ENCODE measurements at places on chromosomes 1 and 21.

DNA sequence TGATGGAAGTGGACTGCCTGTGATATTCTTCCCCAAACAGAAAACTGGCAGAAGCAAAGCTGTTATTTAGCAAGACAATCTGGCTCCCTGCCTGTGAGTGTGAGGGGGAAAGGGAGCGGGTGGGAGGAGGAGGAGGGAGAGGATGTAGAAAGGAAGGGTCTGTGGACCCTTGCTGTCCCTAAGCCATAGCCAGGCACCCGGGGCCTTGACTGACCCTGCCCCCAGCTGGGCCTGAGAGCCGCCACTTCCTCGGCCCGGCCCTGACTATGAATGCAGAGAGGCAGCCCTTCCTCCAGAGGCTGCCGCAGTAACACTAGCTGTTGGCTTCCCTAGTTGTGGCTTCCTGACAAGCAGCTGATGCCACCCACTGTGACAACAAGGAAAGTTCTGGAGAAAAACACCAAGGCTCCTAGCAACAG is 13.9 kb downstream of the PLA2G2F start:
- no peak for DNase-seq

DNA sequence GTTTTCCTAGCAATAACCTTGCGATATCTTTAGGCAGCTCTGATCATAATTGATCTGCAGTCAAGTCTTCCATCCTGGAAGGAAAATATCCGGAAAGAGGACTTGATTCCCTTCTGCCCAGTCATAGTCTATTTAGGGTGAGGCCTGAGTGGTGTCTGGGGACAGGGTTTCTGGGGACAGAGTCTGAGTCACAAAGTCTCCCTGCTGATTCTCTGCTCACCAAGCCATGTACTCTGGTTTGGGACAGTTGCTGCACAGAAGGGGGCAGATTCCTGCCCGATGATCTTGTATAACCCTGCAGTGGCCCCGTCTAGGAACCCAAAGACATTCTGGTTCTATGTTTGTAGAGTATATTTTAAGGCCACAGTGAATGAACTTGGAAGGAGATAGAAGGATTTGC is 178.8 kb downstream of the KCNJ6 start:
- DNase-seq: no peak

GRCh38 chr1:204990059-204990664 is 52.9 kb upstream of the CNTN2 start:
- DNase-seq: no peak

DNA sequence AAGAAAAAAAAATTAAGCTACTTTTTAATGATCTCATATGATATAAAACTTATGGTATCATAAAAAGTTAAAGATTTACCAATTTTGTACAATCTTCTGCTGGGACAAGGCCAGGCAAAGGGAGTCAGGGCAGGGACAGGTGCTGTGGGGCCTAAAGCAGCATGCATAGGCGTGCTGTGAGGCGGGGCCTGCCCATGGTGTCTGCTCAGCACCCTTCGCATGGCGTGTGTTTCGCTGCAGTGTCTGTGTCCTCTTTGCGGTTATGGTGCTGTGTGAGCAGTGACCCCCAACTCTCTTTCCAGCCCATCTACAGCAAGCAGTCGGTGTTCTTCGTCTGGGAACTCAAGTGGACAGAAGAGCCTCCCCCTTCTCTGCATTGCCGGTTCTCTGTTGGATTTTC is 13.4 kb upstream of the PWP2 start:
- no peak for DNase-seq

DNA sequence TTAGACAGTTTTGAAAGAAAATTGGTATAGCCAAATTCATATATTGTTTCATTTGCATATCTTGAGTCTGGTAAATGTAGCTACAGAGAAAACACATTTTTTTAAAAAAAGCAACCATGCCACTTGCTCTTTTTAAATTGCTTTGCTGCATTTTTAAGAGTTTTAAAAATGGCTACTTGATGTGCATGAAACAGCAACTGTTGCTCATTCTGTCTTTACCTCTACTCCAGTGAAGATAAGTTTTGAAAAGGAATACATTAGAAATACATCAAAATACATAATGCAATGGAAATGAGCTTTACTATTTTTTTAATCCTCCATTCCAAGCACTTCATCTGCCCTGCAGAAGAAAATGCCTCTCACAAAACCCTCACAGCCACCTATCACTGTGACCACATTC is 95.5 kb downstream of the IFI44 start:
- no peak for DNase-seq

DNA sequence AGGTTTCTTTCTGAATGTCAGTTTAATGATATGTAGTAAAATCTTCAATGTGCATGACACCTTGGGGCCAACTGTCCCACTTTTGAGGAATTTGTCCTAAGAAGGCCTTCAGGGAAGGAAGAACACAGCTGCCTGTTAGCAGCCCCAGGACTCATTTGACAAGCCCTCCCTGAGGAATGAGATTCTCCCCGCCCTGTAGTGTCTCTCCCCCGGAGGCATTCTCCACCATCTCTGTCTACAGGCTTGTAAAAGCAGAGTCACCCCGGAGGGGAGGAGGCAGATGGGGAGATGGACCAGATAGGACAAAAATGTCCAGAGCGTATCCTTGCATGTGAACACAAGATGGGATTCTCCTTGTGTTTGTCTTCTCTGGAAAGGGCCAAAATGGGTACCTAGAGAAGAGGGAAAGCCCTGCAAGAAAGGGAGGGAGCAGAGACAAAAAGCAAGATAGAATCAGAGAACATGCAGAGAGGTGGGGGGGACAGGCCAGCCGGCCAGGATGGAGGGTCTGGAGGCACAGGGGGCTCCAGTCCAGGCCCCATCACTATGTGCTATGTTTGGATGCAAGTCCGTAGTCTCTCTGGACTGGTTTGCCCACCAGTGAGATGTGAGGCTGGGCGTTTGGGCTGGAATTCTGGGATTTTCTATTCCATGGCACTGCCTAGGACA is 12.0 kb upstream of the WNT3A start:
- no peak for DNase-seq

- DNase-seq: no peak
Measured at GRCh38 chr1:113881661-113882060, 5.7 kb downstream of the BCL2L15 start.

- no peak for DNase-seq
Measured at GRCh38 chr1:115332813-115333608, 5.0 kb downstream of the NGF start.

- DNase-seq: no peak
Measured at GRCh38 chr21:24225431-24225830, 1381.8 kb downstream of the MRPL39 start.

DNA sequence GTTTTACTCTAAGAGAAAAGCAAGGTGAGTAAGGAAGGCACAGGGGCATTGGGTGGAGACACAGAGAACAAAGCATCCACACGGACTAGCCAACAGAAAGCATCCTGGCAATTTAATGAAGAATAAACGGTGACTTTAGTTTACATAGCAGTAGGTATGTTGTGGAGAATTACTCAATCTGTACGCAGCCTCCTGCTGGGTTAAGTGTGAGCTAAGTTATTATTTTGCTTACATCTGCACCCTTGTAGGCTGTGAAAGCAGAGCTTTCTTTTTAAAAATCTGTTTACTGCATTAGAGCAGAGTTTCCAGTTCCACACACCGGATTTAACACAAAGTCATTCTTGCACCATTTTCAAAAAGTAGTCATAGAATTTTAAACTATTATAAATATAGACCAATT is 144.5 kb downstream of the AKT3 start:
- DNase-seq: no peak

DNA sequence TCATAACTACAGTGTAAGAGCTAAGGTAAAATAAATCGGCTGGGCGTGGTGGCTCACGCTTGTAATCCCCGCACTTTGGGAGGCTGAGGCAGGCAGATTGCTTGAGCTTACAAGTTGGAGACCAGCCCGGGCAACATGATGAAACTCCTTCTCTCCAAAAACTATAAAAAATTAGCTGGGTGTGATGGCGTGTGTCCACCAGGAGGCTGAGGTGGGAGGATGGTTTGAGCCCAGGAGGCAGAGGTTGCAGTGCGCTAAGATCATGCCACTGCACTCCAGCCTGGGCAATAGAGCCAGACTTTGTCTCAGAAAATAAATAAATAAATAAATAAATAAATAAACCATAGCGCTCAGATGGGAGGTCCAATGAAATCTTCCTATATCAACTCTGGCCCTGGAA is 16.7 kb upstream of the FAM110D start:
- no peak for DNase-seq

GRCh38 chr1:58726581-58726980 is 26.7 kb upstream of the MYSM1 start:
- DNase-seq: no peak

GRCh38 chr21:33237486-33237885 is 7.7 kb downstream of the IFNAR2 start:
- DNase-seq: no peak

GRCh38 chr1:62613325-62613727 is 16.0 kb downstream of the ANGPTL3 start:
- DNase-seq: no peak

DNA sequence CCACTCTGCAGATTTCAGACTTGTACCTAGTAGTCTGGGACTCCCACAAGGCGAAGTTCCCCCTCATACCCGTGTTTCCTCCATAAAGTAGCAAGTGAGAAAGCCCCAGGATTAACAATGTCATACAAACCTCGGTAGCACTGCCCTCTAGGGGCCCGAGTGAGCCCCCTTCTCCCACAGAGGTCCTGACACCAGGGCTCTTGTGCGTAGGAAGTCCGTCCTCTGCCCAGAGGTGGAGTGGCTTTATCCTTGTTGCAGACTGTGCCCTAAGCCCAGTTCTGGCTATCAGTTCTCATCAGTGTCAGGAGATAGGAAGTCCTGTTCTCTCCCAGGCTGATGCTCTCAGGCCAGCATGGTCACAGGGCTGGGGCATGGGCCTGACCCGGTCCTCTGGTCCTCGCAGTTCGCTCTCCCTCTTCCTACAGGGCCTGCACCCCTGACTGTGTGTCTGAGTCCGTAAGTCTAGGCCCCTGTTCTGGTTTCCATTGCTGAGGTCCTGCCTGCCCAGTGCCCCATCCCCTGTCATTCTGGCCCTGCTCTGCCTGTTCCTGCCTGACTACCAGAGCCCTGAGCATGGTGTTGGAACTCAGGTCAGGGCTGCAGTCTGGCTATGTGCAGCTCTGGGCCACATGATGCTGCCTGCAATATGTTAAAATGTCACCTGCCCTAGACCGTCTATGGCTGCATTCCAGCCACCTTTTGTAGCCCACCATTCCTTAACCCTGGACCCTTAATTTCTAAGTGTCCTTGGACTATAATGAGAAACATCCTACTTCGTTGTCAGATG is 285.6 kb downstream of the ASTN1 start:
- no peak for DNase-seq

- DNase-seq: peak; percentile 96
Measured at GRCh38 chr1:110338309-110338885, 780 bp upstream of the RBM15 start.

GRCh38 chr1:61119085-61119484 is 36.7 kb downstream of the NFIA start:
- no peak for DNase-seq

Measured in bone marrow (tissue), 2 donors.